ENCODE measurements at places on chromosomes 3 and 15.

GRCh38 chr3:145191543-145191942, 969.4 kb downstream of the PLOD2 start:
- DNase-seq = no peak

DNA sequence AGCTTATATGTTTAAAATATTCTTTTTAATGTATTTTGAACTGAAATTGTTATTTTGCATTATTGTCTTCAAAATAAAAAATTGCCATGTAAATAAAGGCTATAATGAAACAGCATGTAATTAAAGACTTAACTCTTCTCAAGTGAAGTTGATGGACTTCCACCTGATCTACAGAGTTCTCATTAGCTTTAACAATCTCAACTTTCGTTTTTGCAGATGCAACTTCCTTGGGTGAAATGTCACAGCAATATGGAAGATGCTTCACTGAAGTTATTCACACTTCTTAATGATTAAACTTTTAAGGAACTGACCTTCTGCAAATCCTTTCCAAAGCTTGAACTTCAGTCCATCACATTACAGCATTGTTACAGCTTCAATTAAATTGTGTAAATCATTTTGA, 63.6 kb downstream of the OSTN start:
- DNase-seq = no peak

DNA sequence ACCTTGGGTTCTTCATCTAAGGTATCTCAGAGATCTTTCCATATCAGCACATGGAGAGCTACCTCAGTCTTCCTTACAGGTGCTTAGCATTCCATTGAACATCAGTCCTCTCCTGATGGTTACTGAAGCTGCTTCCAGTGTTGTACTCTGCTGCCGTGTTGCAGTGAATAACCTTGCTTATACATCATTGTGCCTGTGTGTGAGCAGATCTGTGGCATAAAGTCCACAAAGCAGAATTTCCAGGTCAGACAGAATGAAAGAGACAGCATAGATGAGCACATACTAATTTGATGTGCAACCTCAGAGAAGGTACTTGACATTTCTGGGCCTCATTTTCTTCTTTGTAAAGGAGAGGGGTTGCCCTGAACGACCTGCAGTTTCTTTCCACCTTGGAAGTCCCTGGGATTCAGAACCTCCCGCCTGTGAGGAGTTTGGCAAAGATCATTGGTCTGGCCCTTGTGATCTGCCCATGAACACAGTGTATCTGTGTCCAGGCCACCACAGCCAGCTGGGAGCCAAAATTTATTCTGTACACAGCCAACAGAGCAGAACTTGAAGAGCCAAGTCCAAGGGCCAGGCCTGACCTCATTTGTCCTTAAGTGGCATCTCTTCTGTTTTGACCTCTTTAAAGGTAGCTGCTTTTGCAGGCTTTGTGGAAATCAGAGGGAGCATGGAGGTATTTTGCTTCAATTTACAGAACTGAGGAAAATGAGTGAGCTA, 57.2 kb upstream of the SLC7A14 start:
- DNase-seq = peak; percentile 95

DNA sequence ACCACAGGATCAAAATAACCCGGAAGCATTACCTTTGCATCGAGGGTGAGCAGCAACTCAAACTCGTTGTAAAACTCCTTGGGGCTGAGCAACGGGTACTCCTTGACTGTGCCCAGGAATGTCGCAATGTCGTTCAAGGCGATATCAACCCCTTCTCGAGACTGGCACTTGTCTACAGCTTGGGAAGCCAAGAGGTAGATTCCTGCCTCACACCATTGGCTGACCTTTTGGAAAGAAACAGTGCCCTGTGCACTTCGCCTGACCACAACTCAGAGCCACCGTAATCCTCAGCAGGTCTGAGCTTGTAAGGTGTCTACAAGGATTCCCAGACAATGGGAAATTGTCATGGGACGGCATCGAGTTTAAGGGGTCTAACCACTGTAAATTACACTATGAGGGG, 43.9 kb downstream of the B3GNT5 start:
- DNase-seq = no peak

GRCh38 chr3:112466020-112466419, 33.3 kb downstream of the BTLA start:
- peak; percentile 32 for DNase-seq

DNA sequence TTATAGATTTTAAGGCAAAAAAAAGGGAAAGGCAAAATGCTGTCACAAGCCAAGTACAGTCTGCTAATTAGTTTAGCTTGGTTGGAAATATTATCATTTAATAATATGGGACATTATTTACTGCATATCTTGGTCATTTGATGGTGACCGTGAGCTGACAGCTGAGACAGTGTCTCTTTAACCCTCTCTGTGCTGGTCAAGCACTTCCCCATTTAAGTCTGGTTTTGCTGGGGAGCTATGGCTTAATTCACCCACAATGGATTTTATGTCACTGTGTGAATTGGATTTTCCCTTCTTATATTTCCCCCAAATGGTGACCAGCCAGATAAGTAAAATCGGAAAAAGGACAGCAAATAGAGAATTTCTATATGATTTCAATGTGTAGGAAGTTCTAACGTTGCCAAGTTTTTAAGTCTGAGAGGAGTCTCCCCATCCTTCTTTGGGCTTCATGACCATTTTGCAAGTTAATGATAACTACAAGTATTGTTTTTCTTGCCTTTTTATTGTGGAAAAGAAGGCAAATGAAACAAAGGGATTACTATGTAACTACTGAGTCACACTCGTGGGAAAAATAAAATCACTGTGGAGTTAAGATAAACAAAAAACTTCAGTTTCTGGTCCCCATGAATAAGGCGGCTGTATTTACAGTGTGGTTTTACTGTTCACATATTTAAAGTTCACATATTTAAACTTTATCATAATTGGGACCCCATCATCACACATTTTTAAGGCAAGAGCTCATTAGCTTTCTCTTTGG, 373.5 kb downstream of the NR2F2 start:
- DNase-seq = no peak

- no peak for DNase-seq
These were observed 264.0 kb downstream of the KLF13 start for GRCh38 chr15:31590609-31591008.

DNA sequence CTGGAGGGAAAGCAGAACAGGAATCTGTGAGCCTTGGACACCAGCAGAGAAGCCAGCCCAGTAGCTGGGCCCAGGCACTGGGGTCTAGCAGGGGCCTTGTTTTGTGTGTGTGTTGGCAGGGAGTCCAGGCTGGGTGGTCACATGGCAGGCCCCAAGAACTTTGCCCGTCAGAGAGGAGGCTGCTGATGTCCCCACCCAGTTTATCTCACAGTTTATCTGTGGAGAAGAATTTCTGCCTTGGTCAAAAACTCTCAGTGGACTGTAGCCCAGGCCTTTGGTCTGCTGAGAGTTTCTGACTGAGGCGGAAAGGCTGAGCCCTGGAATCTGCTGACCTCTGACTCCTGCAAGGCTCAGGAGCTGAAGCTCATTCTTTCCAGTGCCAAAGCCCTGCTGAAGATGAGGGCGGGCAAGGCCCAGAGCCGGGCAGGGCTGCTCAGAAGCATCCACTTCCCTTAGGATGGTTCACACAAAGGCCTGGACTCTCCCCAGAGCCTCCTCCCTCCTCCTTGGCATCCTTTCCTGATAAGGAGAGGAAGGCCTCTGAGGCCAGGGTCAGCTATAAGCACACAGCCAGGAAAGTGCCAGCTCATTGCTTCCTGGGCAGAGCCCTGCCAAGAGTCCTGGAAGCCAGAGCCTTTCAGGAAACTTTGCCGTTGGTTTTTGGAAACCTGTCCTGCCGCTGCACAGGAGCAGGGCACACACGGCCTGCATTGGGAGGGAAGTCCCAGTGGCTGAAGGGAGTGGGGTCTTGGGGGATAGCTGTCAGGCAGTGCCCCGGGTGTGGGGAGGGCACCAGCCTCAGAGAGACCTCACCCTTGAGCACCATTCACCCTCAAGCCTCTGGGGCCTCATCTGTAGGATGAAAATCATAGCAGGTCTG, 37.2 kb upstream of the SLCO2A1 start:
- no peak for DNase-seq

DNA sequence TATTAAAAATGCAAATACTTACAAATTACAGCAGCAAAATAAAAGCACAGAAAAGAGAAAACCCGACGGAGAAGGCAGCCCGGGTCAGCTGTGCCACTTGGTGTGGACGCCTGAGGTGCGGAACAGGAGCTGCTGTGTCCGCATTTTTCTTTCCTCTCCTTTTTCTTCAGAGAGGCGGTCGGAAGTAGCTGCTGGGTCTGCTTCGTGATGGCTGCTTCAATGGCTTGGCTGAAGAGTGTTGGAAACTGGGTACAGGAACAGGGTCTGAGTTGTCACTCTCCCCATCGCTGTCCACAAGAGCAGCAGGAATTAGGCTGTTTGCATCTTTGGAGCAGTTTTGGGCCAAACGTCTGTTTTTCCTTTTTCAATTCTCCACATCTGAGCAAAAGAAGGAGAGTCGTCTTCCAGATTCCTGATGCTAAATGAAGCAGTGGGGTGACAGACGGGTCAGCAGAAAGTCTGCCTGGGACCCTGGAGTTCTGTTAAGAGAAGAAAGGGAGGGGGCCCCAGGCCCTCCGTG, 53.5 kb upstream of the ARL8B start:
- DNase-seq = no peak

Measured in pons (tissue), 1 donor.